Lower lobe of right lung (tissue), 2 donors: ENCODE measurements at places on chromosomes 2 and 18.
A peak's percentile ranks its signal among the peaks of the same experiment; 100 is the strongest.

DNA sequence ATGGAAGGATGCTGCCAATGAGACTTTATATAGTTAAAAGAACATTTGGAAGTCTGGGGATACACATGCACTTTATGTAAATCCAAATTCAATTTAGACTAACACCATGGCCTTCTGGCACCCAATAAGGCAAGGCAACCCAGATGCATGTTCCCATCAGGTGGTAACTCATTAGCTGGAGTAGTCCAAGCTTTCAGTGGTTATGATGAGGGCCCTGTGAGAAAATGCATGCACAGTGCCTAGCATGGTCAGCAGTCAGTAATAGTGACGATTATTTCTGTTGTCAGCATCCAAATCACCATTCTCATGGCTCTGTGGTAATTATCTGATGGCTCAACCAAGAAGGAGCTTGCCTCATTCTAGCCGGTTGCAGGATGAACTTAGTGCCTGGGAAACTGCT, 70.3 kb upstream of the CTLA4 start:
- DNase-seq: no peak

DNA sequence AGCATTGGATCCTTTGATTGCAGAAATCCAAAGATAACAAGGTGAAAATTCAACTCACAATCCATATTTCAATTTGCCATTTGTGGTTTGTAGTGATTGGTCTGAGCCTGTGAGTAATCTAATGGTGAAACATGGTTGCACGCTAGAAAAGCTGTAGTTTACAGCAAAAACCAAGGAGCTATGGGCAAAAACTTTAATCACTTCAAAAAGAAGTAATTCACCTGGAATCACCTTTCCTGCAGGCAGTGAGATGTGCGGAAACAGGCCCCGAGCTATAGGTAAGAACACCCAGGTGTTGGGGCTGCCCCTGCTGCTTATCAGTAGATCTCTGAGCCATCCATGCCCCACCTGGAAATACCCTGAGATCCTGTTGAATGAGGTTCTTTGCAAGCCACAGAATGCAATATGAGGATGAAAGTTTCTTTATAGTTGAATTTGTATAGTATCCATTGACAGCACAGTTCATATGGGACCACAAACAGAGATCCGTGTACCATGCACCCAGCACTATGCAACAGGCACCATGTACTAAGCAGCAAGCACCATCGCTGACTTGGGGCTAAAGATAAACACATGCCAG, 208.2 kb downstream of the SPP2 start:
- no peak for DNase-seq

GRCh38 chr2:233119806-233120205, 59.7 kb downstream of the INPP5D start:
- DNase-seq: no peak

DNA sequence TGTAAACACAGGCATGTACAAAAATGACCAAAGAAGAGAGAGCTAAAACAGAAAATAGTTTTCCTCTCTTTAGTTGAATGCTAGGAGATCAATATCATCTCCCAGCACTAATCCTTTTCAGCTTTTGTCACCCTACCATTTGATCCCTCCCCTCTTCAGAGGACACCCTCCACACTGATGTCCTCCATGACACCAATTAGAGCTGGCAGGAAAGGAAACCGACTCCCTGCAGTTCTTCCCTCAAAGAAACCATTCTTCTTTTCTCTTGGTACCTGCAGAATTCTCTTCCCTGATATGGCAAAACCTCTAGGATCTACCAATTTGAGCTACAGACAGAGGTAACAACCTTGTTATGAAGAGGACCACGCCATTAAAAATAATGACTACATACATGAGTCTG, 5.3 kb downstream of the EPB41L3 start:
- DNase-seq: no peak

DNA sequence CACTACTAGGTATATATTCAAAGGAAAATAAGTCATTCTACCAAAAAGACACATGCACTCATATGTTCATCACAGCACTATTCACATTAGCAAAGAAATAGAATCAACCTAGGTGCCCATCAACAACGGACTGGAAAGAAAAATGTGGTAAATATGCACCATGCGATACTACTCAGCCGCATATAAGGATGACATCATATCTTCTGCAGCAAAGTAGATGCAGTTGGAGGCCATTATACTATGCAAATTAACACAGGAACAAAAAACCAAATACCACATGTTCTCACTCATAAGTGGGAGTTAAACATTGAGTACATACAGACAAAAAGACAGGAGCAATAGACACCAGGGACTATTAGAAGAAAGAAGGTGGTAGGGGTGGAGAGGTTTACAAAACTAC, 412.1 kb upstream of the CWC22 start:
- no peak for DNase-seq

DNA sequence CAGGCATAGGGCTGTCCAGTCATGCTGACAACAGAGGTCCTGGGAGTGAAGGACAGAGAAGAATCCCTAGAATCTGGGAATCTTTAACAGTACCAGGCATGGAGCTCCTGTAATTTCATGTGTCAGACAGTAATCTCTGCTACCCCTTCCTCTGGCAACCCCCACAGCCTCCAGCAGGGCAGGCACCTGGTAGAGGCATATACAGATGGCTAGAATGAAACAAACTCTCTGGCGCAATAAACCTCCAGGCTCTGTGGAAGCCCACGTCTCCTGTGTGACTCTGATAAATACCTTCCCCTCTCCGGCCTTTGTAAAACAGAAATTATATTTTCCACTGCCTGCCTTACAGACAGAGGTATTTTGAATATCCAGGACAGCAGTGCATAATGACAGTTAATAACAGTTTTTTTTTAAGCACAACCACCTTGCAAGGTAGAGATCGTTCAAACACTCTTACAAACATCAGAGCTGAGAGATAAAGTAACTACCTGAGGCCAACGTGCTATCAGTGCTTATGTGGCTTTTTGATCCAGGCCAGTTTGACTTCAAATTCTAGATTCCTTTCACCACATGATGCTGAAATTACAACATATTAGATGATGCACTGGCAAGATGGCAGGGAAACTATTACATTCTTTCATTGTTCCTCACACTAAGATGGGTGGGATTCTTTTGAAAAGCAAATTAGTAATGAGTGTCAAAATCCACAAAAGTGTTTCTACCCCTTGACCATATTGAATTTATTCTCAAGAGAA, 47.7 kb upstream of the TMEM247 start:
- no peak for DNase-seq

DNA sequence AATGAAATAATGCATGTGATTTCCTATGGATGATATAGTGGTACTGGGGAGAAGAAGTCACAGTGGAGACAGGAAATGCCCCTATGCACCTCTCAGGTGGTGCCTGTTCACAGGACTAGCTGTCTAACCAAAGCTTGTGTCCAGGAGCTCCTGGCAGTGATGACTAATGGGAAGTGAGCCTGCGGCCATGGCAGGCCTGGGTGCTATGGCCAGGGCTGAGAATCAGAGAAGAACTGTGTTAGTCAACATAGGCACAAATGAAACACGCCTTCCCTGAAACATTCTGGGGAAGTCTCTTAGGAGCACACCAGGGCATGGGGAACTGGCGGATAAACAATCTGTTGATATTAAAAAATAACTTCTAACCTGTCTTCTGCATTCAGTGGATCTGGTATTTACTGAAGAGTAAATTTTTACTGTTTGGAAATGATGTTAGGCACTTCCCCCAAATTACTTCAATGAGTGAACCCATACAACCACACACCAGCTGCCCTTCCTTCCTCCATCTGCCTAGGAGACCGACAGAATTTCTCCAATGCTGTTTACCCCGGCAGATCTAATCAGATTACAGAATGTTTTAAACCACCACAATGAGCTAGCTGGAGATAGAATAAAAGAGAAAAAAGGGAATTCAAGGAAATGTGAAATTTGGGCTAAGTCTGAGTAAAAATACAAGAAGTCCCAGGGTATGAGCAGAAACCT, 67.4 kb downstream of the MEP1B start:
- DNase-seq: no peak

DNA sequence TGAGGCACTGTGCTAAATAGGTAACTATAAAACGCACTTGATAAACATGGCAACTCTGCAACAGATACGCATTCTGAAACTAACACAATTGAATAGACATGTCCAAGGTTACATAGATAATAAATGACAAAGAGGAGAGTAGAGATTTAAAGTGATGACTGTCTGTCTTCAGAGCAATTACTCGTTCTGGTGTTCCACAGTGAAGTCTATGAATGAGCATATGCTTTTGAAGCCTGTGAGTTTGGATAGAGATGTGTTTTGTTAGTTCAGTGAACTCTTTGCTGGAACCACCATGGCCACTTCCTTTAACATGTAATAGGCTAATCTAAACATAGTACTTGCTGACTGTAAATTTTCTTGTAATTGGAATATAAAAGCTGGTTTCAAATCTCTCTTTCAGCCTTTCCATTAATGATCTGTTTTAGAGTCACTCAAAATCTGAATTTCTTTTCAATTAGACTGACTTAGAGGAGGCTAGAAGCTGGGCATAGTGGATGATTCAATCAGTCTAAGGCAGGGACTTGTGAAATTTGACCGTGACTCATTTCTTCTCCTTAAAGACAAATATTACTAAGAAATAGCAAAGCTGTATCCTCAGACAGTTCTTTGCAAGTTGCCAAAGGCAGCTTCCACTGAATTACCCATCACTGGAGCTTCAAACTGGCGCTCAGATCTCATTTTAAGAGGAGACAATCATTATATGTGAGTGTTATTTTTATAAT, 1130.1 kb upstream of the CELF4 start:
- no peak for DNase-seq

DNA sequence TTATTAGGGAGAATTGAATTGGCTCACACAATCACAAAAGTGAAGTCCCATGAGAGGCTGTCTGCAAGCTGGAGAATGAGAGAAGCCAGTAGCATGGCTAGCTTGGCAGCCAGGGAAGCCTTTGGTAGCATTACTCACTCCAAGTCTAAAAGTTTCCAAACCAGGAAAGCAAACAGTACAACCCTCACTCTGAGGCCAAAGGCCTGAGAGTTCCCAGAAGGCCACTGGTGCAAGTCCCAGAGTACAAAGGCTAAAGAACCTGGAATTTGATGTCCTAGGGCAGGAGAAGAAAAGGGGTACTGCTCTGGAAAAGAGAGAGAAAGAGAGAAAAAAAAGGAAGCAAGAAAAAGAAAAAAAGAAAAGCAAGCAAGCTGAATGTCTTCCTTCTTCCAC, 318.2 kb downstream of the RND3 start:
- DNase-seq: no peak

DNA sequence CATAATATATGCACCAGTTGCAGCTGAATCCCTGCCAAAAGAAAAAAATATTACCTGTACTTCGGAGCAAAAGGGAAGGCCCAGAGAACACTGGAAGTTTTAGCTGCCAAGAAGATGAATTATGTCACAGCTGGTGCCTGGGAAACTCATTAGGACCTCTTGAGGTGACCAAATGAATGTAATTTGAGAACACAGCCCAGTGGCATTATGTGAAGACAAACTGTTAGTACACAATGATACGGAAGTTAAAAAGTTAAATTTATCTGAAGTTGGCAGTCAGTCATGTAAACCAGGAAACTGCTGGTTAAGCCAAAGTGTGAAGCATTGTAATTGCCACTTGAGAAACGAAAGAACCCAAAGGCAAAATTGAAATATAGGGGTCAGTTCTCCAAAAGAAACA, 80.7 kb downstream of the EML4 start:
- no peak for DNase-seq

DNA sequence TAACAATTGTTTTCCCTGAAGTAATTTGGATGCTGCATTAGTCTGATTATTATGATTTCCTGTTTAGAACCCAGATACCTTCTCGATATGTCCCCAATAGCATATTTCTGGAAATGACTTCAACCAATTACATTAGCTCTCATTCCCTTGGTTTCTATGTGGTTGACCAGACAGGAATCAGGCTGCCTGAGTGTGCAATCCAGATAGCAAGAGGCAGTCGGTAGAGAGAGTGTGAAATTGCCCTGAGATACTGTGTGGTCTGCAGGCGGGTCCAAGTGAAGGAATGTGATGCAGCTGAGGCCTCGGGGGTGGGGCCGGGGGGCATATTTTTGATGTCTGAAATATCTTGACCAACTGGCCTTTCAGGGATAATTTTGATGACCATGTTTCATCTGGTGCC, 143.9 kb upstream of the ITGA6 start:
- no peak for DNase-seq

GRCh38 chr2:167335541-167335992, 447.3 kb downstream of the XIRP2 start:
- no peak for DNase-seq

- no peak for DNase-seq
Observed at GRCh38 chr18:55078303-55078932, 119.2 kb upstream of the CCDC68 start.

DNA sequence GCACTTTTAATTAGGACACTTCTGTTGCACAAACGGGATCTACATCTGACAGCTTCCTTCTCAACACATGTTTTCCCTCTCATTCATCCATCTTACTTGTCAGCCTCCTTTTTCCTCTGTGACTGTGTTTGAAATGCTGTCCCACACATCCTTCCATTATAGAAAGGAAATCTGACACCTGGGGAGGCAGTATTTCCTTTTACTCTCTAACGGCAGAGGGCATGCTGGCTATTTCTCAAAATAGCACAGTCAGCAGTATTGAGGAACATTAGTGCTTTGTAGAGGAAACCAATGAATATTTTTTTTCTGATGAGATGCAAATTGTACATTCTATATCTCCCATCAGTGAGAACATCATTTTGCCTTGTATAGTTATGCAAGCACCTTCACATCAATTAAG, 668.7 kb downstream of the SLC4A3 start:
- DNase-seq: no peak

GRCh38 chr2:163701399-163702195, 34.2 kb downstream of the FIGN start:
- DNase-seq: no peak

- DNase-seq: no peak
Observed at GRCh38 chr18:36389811-36390581, 92.5 kb downstream of the FHOD3 start.

DNA sequence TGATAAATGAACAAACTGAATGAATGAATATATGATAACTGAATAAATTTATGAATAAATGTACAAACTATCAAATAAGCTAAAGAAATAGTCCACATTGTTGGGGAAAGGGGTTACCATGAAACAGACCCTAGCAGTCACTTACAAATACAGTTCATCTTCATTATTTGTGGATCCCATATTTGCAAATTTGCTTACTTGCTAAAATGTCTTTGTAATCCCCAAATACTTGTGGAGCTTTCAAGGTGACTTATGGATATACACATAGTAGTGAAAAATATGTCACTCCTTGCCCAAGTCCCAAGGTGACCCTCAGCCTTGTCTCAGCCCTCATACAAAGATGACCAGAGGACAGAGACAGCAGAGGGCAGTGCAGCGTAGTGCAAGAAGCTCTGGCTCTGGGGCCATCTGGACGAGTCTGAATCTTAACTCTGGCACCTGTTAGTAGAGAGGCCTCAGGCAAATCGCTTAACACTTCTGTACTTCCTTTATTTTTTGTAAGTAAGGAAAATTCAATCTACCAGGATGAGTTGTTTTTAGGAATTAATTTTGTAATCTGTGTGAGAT, 3.1 kb downstream of the PAIP2B start:
- no peak for DNase-seq

GRCh38 chr2:241540771-241541561, 17.6 kb upstream of the BOK start:
- peak; percentile 80 for DNase-seq
